Aortic smooth muscle cell (primary cell): ENCODE measurements at places on chromosomes 11 and 22. TPM values are rescaled to one million over a fixed set of nuclear protein-coding genes. Genes with fewer than 3 reads are reported as not detected.

The KBTBD4 gene
- total RNA-seq, result 24.2 and 24.8 TPM in 2 replicates

The UCP2 gene
- 0.40 and 0.44 TPM in 2 replicates for total RNA-seq

The PLAAT3 gene
- 14.4 and 28.1 TPM in 2 replicates for total RNA-seq

The DENND5A gene
- total RNA-seq, result 203 and 232 TPM in 2 replicates

The MS4A3 gene
- total RNA-seq, result not detected in 2 replicates

The OR4C46 gene
- total RNA-seq, result not detected in 2 replicates

The TRIM51 gene
- total RNA-seq, result not detected in 2 replicates

The TBX10 gene
- total RNA-seq, result not detected in 2 replicates

The OR8K3 gene
- not detected in 2 replicates for total RNA-seq

The PRCP gene
- total RNA-seq, result 58.0 and 94.4 TPM in 2 replicates

The SOX6 gene
- total RNA-seq, result 0.40 and 0.50 TPM in 2 replicates

The WEE1 gene
- total RNA-seq, result 24.4 and 28.8 TPM in 2 replicates

The EHF gene
- 0.06 and 0.53 TPM in 2 replicates for total RNA-seq

The CD248 gene
- total RNA-seq, result 21.9 and 23.3 TPM in 2 replicates
